ENCODE measurements at places on chromosomes 13 and 19.

DNA sequence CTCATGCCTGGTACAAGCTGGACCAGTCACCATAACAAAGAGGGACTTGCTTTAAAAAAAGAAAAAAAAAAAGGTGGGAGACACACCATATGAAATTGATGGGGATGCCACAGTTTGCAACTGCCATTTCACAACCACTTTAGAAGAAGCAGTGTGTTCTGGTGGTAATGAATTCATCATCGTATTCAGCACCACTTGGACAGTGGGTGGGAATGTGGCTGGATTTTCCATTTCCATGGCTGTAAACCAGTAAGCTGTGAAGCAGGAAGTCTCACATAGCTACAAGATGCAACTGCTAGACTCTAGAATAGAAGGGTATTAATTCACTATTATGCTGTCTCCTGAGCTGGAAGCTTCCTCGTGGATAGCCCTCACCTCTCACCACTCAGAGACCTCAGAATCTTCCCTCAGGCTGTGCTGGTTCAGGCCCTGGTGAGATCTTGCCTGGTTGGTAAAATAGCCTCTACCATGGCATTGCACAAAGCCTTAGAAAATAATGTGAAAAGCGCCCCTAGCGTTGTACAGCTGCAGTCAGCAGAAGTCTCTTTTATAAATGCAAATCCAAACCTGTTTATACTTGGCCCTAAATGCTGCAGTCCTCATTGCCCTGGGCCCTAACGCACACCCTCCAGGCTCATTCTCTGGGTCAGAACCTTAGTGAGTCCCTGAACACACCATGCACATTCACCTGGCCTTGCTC, 150.7 kb downstream of the KCTD15 start:
- DNase-seq, result no peak

DNA sequence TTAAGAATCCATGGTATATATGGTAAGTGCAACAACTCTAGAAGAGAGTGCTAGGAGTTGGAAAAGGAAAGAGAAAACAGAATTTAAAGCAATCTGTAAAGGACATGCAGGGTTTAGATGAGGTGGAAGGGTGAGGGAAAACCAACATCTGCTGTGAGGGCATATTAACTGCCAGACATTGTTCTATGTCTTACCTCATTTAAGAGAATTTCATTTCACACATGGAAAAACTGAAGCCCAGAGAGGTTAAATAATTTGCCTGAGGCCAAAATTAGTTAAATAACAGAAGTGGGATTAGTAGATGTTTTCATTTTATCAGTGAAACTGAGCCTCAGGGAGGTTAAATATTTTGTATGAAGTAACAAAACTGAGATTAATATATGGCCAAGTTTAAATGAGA, 7.4 kb upstream of the USPL1 start:
- DNase-seq, result no peak

- no peak for DNase-seq
These were observed 1.1 kb downstream of the ZNF550 start for GRCh38 chr19:57558525-57558924.

DNA sequence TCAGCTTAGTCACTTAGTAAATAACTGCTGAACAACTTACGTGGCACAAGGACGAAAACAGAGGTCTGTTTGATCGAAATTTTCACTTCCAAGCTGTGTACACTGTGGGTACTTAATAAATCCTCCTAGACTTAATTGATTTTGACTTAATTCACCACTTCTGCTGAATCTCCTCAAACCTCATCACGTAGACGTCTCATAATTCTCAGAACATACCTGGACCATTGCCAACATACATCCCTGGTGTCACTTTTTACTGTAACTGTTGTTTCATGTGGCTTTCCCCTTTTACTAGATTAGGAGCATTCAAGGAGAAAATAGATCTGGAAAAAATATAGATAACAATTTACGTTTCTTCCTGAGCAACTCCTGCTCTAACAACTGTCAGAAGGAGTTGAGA, 105.0 kb downstream of the MBNL2 start:
- no peak for DNase-seq

DNA sequence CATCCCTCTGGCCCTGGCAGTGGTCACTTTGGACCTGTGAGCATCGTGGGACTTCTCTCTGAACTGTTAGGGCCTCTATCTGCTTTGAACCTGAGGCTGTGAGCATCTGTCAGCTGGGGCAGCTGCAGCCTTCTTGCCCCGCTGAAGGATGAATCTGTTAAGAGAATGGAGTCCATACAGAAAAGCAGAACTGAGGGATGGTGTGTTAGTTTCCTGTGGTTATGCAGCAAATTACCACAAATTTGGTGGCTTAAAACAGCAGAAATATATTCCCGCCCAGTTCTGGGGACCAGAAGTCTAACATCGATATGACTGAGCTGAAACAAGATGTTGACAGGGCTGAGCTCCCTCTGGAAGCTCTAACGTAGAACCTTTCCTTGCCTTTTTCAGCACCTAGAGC, 1.6 kb upstream of the ZNF497 start:
- DNase-seq, result no peak

DNA sequence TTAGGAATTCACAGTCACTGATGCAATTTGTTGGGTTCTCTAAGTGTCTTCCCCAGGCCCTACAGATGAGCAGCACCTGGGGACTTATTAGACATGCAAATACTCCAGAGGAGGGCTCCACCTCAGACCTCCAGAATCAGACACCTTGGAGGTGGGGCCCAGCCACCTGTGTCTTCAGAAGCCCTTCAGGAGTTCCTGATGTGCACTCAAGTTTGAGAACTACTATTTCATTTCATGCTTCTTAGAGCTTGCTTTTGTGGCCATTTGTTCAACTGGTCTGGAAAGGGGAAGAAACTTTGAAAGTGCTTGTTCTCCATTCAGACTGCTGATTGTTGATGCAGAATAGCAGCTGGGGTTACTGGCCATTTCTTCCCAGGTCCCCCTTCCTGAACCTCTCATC, 472.0 kb downstream of the COG6 start:
- no peak for DNase-seq
